T-helper 9 cell (primary cell): ENCODE measurements at places on chromosomes 3 and 15.

GRCh38 chr3:138188013-138188730, 1.1 kb downstream of the ARMC8 start:
- DNase-seq: no peak

GRCh38 chr3:12042638-12043037, 38.5 kb downstream of the SYN2 start:
- DNase-seq: no peak

- DNase-seq: no peak
These were observed 224.3 kb downstream of the CDIN1 start for GRCh38 chr15:36803773-36804172.

DNA sequence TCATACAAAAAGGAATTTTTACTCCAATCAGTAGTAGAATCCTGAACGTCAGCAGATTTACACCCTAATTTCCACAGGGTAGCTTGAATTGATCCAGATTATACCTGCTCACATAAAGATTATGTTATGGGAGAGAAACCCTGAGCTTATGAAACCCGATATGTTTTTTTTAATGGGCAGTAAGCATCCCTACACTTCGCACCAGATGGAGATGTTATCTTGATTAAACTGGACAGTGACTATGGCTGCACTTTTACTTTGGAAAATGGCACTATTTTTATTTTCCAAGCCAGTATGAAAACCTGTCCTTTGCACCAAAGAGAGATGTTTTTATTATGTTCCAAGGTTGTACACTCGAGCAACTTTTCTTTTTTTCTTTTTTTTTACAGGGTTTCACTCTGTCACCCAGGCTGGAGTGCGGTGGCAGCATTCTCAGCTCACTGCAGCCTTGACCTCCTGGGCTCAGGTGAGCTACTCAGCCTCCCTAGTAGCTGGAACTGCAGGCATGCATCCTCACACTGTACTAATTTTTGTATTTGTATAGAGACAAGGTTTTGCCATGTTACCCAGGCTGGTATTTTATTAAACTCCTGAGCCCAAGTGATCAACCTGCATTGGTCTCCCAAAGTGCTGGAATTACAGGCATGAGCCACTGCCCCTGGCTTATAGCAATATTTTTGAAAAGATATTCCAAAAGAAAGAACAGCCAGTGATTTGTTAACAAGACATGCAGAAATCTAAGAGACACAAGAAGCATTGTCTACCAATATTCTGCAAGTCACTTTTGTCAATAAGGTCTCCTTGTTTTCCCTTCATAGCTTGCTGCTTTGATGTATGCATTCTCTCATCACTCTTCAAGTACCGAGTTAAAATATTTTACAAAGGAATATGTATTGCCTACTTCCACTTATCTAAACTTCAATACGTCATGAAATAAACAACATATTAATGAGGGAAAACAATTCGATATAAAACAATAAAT, 1412.6 kb downstream of the ZPLD1 start:
- no peak for DNase-seq

DNA sequence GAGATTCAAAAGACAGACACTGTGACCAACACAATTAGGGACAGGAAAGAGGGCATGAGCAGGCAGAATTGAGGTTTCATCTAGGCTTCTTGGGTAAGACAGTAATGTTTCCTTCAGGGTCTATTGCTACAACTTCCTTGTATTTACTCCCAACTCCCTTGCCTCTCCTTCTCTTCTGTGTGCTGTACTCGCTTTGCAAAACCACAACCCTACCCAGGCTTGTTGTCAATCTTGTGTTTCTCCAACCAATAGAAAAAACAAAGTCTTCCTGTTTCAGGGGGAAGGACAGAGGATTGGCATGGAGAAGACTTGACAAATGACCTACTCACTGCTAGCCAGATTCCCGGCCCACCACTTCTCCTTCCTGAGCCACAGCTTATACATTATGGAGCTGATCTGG, 36.3 kb upstream of the MASP1 start:
- DNase-seq: no peak

DNA sequence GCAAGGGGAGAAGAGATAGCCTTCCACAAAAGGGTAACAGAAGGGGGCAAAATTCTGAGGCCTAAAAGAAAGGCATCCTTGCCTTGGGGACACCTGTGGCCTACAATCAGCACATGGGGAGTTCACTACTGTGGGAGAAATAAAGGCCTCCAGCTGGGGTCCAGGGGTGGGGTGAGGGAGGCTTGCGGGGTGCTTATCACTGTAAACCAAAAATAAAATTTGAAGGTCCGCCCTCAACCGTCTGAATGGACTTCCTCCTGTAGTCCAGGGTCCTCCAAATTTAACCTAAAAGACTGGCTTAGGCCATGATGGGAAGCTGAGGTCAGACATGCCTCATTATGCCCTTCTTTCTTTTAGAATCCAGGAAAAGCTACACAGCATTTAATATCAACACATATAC, 2.1 kb upstream of the POLR2M start:
- DNase-seq: no peak

- no peak for DNase-seq
These were observed 324.5 kb upstream of the GBE1 start for GRCh38 chr3:82085851-82086475.

GRCh38 chr15:67013696-67014095, 51.7 kb upstream of the SMAD3 start:
- no peak for DNase-seq

DNA sequence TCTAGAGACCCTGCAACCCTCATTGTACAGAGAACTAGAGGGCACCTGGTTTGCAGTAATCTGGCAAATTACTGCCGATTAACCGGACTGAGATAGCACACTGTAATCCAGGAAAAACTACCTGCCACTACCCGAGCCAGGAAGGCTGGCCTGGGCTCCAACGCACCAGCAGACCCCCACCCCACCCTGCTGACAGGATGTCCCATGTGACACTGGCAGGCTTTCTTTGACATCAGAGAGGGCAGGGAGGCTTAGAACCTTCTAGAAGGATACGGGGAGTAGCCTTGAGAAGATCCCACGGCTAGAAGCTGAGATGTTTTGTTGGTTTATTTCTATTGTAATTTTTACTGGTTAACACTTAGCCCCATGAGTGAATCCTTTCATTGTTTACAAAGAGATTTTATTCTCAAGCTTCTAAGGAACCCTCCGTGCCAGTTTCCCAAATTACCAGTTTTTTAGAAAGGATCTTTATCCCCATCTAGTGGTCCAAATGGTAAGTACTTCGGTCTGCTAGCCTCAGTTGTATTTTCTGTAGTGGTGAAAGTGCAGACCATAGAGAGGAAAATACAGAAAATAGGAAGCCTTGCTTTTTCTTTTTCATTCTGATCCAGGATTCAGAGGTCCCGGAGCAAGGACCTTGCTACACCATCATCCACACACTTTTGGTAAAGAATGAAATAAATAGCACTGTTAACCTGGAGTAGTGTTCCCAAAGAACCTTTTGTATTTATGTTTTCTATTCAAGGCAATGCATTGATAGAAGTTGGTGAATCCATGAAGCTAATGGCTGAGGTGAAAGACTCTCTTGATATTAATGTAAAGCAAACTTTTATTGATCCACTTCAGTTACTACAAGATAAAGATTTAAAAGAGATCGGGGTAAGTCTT, 81.9 kb upstream of the ADAMTSL3 start:
- no peak for DNase-seq

- no peak for DNase-seq
These were observed 888 bp downstream of the TMOD3 start for GRCh38 chr15:51830276-51830806.

- no peak for DNase-seq
These were observed 67.5 kb downstream of the TFG start for GRCh38 chr3:100776746-100777145.

GRCh38 chr15:85583442-85583841, 203.0 kb downstream of the AKAP13 start:
- no peak for DNase-seq
